ENCODE measurements at places on chromosomes 5 and 9. TPM values are rescaled to one million over a fixed set of nuclear protein-coding genes. Genes with fewer than 3 reads are reported as not detected.

Gene BAAT
- total RNA-seq: not detected

Gene MSX2
- total RNA-seq: 15.9 TPM

Gene SPINK6
- not detected for total RNA-seq

Gene IFNB1
- not detected for total RNA-seq

Gene KCTD16
- 0.50 TPM for total RNA-seq

Gene ADAMTSL1
- 93.5 TPM for total RNA-seq
